ENCODE measurements at places on chromosomes 13 and 19. TPM values are rescaled to one million over a fixed set of nuclear protein-coding genes. Genes with fewer than 3 reads are reported as not detected.
A peak's percentile ranks its signal among the peaks of the same experiment; 100 is the strongest.

GRCh38 chr19:4342314-4342614, 1.1 kb upstream of the MPND start:
- DNase-seq: peak; percentile 56

GRCh38 chr19:41016488-41017071, 25.5 kb downstream of the CYP2B6 start:
- DNase-seq: no peak

Gene LGI4
- 17.9 TPM for total RNA-seq

Gene CKM
- 3,072 TPM for total RNA-seq

- DNase-seq: no peak
These were observed 174.7 kb downstream of the MZT1 start for GRCh38 chr13:72552731-72553130.

Data from left cardiac atrium (tissue), 4 donors.